SK-N-MC (cell line): ENCODE measurements at places on chromosomes 13 and 19.

DNA sequence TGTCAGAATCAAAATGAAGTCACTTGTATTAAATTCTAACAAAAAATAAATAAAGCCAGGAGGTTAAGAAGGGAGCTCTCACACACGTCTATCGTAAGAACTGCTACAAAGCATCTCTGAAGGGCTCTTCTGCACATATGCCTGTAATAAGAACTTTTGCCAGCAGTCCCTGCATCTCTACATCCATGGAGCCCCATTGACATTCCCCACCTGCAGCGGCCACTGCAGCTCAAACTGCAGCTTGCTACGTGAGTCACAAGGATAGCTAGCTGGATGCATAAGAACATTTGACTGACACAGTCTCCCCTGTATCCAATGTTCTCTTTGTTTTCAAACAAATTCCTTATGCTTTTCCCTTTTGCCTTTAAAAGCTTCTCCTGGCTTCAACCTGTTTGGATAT, 68.3 kb downstream of the DNAJC3 start:
- no peak for DNase-seq

- no peak for DNase-seq
Observed at GRCh38 chr13:53060840-53061490, 32.4 kb downstream of the OLFM4 start.

DNA sequence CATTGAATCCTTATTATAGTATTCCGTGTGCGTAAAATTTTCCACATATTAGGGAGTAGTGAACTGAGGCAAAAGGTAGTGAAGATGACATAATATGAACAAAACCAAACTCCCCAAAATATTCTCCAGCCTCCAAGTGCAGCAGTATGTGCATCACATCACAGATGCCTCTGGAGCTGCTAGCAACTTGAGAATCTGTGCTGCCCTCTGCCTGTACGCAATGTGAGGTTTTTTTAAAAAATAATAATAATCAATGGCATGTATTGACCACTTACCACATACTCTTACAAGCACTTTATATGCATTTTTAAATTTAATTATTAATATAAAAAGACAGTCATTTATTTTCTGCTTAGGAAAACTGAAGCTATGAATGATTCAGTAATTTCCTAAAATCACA, 583.0 kb upstream of the SPRY2 start:
- no peak for DNase-seq

GRCh38 chr19:4568886-4569285, 9.4 kb upstream of the SEMA6B start:
- DNase-seq: no peak

- DNase-seq: no peak
Observed at GRCh38 chr13:111344471-111345191, 24.2 kb downstream of the TEX29 start.

- no peak for DNase-seq
Observed at GRCh38 chr19:33194532-33194885, 379 bp downstream of the LRP3 start.

GRCh38 chr19:12015753-12016116, 19.7 kb downstream of the ZNF433 start:
- DNase-seq: no peak

DNA sequence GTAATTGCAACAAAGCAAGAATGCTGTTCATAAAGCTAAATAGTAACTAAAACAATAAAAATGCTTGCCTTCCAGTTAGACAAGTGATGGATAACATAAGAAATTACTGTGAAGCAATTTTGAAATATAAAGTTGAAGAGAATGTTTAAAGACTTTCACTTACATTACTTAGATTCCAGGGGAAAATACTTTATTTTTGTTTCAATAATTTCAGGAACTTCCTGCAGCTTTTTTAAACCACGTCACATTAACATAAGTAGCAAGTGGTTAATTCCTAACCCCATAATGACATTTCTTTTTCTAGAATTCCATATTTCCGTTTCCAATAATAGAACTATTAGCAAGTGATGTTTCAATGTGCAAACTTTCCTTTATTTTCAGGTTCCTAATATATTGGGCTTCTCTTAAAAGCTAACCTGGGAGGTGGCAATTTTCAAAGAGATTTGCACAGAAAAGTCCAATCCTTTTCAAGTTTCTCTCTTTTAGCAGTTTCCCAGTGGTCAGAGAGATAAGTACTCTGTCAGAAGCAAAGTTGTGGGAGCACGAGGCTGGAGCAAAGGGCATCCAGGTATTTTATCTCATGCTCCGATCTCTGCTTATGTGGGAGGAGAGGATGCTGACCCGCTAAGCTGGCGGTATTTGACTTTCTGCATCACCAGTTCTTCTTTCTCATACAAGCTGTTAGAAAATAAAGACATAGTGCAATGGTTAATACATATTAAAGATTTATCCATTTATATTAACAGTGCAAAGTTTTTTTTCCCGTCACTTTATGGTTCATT, 1025.3 kb downstream of the EFNB2 start:
- DNase-seq: no peak

DNA sequence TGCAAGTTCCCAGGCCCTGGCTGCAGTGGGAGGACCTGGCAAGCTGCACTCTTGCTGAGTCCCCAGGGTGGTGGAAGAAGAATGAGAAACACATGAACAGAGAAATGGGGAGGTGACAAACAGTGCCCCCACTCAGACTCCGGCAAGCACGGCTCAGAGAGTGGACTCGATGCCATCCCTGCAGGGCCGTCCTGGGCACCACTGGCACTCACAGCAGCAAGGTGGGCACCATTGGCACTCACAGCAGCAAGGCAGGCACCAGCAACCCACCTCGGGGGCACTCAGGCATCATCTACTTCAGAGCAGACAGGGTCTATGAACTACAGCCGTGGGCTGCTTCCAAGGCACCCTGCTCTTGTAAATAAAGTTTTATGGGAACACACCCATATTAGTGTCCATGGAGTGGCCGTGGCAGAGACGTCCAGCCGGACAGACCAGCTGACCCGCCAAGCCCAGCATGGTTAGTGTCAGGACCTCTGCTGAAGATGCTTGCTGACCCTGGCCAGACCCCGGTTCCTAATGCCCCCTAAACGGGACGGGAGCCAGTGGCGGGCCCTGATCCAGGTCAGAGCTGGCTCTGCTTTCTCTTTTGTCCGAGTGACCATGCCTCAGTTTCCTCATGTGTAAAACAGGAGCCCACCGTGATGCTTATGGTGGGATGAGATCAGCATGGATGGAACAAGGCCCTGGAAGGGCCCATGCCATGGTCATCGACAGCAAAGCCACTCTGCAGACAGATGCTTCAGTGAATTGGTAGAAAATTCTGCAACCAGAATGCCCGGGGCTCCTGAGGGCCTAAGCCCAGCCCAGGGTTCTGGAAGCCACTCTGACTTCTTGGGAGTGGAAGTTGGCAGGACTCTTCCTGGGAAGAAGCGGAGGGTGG, 2.1 kb upstream of the F10 start:
- DNase-seq: no peak

GRCh38 chr13:112918266-112918665, 50.7 kb upstream of the MCF2L start:
- DNase-seq: no peak

DNA sequence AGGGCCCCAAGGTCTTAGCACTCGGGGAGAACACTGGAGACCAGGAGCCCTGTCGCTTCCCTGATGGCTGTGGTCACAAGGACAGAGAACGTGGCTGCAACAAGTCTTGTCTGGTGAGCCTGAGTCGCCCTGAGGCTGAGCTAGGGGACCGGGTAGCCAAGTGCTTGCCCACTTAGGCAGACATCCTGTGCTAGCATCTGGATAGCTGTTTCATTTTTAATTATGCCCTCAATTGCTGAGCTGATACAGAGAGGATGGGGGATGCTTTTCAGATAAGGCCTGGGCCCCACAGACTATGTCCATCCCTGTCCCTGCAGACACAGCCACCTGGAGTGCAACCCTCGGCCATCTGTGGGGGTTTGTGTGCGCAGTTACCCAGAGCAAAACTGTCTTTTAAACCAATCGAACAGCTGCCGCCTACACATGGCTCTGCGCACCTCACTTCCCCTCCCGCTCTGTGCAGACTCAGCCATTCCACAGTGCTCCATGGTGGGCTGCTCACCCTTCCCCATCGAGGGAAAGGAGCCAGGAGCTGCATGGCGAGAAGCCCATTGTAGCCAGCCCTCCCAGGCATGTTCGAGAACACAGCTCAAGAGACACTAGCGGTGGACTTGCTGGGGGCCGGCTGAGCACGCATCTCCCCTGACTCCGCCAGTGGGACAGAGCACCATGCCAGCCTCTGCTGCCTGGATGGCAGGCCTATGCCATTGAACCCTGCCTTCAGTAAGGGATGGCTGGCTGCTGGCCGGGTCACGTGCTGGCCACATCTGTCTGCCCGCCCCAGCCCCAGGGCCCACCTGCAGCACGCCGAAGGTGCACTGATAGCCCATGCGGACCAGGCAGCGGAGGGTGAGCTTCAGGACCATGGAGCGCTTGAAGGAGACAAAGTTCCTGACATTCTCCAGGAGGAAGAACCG, 19.4 kb upstream of the EIF3G start:
- no peak for DNase-seq

DNA sequence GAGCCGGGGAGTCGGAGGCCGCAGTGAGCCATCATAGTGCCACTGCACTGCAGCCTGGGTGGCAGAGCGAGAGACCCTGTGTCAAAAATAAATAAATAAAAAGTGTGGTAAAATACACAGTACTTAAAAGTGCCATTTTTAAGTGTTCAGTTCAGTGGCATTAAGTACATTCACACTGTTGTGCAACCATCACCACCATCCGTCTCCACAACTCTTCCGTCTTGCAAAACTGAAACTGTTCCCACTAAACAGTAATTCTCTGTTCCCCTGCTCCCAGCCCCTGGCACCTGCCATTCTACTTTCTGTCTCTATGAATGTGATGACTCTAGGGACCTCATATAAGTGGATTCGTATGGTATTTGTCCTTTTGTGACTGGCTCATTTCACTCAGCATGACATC, 13.3 kb downstream of the SLC25A42 start:
- no peak for DNase-seq
